ENCODE measurements at places on chromosomes 1 and 21.

DNA sequence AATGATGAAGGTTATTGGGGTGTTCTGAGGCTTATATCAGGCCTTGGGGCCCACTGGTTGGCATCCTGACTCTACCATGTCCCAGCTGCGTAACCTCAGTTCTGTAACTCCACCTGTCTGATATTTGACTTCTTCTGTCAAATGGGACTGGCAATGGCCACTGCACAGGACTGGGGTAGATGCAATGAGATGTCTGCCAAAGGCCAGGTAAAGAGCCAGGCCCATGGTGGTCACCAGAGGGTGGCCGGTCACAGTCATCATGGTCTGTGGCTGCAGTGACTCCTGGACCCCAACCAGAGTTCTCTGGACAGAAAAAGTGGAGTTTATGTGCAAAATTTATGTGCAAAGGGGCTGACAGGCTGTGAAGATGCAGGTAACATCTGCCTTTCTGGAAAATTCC, 173.3 kb downstream of the PTPRU start:
- no peak for DNase-seq

GRCh38 chr1:218304281-218305039, 19.4 kb downstream of the RRP15 start:
- DNase-seq = no peak

DNA sequence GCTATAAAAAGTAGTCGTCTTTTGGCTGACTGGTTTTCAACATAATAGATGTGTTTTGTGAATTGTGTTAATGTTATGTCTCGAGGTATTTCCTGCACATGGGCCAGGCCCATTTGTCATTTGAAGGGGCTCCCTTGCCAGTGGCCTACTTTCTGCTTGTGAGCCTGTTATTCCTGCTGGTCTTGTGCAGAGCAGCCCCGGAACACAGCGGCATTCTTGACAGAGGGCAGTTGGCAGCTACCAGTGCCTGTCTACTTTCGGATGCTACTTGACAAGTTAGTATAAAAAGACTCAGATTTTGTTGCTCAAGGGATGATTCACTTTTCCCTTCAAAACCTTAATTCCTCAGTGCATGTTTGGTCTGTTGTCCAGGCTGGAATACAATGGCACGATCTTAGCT, 28.5 kb downstream of the PGM1 start:
- no peak for DNase-seq

DNA sequence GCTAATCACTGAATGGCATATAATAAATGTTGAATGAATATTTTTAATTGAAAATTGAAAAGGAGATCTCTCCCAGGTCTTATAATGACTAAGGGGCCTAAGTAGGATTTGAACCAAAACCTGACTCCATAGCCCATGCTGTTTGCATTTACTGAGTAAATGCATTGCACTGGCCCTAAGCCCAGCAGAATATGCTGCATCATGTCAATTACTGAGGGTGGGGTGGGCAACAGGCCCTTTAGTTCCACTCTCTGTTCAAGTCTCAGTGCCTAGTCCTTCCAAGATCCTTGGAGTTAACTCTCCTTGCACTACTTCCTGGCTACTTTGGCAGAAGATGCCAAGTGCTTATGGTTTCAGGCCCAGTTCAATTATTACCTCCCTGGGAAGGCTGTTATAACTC, 203.8 kb upstream of the DAB1 start:
- no peak for DNase-seq

GRCh38 chr1:21663951-21664805, 5.0 kb downstream of the RAP1GAP start:
- DNase-seq = no peak

- no peak for DNase-seq
Observed at GRCh38 chr1:172905452-172905851, 145.3 kb downstream of the TNFSF18 start.

GRCh38 chr1:113369040-113369439, 21.3 kb upstream of the MAGI3 start:
- no peak for DNase-seq

DNA sequence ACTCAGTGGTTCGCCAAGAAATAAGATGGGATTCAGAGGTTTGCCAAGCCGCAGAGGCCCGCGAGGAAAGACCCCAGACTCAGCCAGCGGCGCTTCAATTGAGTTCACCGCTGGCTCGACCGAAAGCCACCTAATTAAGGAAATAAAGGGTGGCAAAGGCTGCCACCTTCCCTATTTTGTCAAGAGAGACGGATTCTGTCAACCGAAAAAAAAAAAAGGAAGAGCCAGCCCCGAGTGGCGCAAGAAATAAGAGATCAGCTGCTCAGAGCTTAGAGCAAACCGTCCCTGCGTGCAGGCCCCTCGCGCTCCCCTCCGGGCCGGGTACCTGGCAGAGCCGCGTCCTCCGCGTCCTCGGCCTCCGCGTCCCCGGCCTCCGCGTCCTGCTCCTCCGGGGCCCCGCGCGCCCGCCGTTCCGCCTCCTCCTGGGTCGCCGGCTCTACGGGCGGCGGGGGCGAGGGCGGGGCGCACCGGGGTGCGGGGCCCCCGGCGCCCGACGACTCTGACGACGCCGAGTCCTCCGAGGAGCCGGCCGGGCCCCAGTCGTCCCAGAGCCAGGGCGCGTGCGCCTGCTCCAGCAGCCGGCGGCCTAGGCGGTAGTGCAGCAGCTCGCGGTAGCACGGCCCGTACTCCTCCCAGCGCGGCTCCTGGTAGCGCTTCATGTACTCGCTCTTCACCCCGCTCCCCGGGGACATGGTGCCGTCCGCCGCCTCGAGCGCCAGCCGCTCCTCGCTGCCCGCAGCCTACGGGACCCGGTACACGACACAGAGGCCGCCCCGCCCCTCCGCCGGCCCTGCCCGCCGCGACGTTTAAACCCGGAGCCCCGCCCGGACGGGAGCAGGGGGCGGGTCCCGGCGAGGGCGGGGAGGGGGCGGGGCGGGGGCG, 832 bp downstream of the CCSAP start:
- peak; percentile 55 for DNase-seq

- DNase-seq = no peak
Observed at GRCh38 chr1:190429932-190430331, 47.7 kb downstream of the BRINP3 start.

GRCh38 chr1:67997746-67998145, 52.7 kb downstream of the DIRAS3 start:
- no peak for DNase-seq

DNA sequence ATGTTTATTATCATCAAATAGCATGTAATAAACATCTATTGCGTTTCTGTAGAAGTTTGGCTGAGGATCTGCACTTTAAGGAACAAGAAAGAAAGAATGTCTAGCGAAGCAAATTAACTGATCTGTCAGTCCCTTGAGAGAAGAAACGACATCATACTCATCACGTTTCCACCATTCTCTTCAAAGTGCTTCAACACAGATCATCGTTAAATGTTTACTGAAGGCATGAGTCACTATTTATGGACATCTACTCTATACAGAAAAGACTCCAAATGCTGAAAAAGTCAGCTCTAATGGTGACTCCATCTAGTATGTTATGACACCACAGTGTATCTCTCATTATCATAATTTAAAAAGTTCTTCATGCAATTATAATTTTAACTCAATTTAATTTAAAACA, 369.1 kb downstream of the RGS7 start:
- DNase-seq = no peak

- DNase-seq = no peak
Observed at GRCh38 chr1:206680279-206680678, 4.4 kb upstream of the MAPKAPK2 start.

DNA sequence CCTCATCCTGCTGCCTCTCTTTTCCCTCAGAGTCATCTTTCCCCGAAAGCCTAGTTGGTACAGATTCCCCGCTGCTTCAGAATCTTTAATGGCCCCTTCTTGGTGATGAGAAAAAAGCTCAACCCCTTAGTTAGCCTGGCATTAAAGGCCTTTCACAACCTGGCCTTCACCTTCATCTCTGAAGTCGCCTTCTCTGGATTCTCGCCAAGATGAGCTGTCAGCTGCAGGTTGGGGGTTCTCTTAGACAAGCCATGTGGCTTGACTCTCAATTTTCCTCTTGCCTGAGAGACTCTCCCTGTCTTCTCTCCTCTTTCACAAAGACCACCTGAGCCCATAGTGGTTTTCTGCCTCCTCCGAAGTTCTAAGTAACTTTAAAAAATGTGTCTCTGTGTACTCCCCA, 15.5 kb upstream of the DISC1 start:
- no peak for DNase-seq

DNA sequence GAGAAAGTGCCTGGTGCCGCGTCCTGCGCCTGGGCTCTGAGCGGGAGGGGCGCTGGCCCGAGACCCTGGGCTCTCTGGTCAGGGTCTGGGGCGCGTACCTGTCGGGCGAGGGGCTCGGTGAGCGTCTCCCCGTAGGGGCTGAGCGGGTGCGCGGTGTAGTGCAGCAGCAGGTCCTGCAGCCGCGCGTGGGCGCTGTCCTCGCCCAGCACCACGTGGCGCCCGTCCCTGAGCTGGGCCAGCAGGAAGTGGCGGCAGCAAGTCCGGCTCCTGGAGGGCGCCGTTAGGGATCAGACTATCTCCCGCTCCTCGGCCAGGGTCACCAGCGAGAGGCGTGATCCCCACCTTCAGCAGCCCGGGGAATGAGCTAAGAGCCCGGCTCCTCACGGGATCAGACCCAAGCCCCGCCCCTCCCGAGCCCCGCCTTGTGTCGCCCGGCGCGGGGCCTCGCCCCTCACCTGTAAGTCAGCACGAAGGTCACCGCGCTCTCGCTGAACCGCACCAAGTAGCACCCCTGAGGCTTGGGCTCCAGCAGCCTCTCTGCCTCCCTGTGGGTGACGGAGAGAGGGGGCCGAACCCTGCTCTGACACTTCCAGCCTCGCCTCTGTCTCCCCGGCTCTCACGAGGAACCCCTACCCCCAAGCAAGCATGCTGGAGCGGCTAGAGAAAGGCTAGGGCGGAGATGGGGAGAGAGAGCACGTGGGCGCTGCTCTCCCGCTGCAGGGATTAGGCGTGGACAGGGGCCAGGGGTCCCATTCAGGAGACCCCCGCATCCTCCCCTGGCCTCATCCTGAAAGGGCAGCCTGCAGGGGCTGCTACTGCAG, 2.7 kb downstream of the SH2D2A start:
- peak; percentile 83 for DNase-seq

GRCh38 chr1:24931146-24931467, 1.0 kb upstream of the RUNX3 start:
- no peak for DNase-seq

DNA sequence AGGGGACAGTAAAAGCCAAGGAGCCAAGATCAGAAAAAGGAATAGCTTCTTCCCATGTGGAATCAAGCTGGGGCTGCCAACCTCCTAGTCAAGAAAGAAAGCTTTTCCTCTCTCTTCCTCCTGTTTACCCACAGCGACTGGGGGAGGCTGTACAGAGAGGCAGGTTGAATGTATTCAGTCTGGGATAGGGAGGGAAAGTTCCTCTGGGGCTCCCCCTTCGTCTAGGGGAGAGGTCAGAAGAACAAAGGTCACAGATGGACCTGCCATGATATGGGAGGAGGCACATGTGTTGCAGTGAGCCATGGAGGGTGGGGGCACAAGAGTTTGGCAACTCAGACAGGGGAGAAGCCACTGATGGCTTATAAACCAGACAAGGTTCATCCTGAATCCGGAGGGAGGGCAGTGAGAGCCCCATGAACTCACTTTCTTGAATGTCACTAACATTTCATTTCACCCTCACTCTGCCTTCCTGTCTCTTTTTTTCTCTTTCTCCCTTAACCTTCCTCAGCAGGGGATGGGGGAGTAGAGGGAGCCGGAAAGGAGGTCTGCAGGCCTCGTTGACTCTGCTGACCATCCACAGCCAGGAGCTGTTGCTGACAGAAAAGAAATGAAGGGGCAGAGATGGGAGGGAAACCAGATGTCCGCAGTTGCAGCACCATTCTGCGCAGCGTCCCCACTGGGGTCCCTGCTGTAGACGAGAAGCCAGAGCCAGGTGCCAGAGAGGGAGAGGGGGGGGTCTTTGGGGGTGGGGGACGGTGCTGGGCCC, 61.1 kb downstream of the PLXNA2 start:
- no peak for DNase-seq

DNA sequence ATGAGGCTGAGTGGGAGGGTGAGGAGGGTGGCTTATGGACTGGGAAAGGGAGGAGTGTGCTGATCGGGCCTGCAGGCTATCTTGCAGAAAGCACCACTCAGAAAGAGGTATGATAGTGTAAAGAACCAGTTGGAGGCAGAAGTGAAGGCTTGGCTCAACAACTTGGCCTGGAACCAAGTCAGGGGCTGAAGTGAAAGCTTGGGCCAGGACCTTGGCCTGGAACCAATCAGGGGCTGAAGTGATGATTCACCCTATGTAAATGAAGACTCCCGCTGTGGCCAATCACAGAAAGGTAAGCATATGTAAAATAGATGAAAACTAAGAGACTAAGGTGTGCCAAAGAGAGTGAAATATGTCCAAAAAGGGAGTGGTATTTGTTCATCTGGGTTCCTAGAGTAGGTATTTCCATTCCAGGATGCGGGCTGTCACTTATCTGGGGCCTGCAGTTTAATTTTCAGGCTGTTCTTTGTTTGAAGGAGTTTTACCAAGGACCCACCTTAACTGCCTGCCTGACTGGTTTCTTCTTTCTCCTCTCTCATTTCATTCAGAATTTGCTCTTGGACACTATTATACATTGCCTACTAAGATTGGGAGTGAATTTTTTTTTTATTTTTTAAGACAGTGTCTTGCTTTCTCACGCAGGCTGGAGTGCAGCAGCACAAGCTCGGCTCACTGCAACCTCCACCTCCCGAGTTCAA, 5.1 kb upstream of the RFX5 start:
- no peak for DNase-seq

DNA sequence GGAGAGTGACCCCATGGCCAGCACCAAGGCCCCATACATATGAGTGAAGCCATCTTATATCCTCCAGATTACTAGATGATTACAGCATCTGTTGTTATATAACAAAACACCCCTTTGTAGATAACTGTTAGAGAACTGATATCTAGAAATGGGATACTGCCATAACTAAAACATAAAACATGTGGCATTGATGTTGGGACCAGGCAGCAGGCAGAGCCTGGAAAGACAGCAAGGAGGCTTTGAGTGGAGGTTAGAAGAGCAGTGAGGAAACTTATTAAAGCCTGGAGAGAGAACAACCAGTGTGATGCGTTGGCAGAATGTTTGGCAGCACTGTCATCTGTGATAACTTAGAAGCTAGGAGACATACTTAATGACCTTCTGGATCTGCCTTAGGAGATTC, 5.5 kb upstream of the ZMYM6 start:
- no peak for DNase-seq

DNA sequence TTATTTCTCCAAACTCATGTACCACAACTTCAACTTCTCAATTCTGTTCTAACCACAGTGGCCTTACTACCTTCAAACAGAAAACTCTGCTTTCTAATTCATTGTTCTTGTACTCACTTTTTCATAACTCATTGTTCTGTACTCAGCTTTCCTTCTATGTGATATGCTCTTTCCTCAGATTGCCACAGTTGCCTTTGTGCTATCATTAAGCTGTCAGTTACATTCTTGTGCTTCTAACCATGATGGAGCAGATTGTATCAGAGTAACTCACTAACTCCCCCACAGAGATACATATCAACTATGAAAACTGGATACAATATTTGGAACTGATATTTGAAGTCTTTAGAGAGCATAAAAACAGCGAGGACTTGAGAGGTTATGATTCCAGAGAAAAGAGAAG, 1213.7 kb downstream of the KCNT2 start:
- DNase-seq = no peak

DNA sequence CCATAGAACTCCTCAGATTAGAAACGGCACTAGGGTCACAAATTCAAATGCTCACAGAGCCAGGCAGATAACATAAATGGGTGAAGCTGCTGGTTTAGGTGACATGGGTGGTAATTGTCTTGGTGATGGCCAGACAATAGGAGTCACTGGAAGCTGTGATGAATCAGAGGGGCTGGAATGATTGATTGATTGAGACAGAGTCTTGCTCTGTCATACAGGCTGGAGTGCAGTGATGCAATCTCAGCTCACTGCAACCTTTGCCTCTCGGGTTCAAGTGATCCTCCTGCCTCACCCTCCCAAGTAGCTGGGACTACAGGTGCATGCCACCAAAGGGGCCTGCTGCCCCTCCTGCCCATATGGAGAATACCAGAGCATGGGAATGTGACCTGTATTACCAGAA, 63.0 kb downstream of the HIVEP3 start:
- DNase-seq = no peak

Data from NCI-H526 treated with DMSO at 0.1 percent for 48 hours (cell line).